Fibroblast of skin of scalp (primary cell): ENCODE measurements at places on chromosomes 6 and 20.

DNA sequence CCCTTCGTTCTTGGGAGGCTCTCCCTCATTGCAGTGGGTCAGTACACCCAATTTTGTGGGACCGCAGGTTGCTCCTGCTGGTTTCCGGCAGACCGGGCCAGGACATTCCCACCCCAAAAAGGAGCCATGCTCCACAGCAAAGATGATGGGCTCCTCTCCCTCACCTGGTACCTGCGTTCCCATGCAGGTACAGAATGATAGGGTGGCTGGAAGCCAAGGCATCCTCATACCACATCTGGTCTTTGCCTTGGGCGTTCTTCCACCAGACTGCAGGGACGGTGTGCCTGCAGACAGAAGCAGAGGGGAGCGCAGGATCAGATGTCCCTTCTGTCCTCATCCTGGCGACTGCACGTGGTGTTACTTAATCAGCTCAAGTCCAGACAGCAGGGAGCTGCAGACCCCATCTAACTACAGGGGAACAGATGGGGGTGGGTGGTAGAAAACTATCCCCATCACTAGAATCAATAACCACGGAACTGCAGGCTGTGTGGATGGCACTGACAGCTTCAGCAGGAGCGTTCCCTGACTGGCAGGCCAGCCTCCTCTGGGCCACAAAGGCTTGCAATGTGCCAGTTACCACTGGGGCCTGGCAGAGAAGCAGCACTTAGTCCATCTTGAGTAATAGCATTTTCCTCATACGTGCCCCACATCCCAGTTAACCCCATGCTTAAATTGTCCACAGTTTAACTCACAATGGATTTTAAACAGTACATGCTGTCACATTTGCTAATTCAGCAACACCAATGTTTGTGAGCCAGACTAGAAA is 70.4 kb downstream of the ABHD12 start:
- no peak for DNase-seq

DNA sequence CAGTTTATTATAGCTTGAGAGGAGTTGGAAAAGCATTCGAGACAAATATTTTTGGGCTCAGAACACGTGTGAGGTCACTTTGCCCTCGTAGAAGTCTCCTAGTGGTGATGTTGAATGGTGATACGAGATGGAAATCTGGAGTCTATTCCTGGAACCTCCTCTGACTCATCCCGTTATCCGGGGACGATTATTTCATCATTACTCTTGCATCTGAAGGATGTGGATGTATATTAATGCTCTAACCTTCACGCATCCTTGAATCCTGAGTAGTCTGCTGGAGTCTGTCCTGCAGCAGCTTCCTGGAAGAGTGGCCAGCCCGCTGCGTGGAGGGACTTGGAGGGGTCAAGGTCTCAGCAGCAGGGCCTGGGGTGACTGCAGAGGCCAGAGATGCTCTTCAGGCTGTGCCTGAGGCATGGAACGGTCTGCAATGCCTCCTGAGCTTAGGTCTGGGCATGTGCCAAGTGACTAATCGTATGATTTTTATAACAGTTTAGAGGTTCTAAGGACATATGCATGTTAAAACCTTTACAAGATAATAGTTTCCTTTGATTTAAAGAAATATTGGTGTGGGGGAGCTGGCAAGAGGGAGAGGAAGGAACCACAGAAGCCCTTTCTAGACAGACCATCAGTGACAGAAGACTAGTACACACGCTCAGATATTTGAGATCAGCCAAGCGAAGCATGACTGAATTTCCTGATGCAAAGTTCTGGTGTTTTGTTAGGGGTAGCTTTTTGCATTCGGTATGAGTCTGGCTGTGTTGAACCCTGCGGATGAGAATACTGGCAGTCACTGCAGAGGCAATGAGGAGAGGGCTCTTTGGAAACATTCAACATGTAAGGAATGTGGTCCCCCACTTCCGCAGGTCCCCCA is 400.2 kb downstream of the QKI start:
- DNase-seq = peak; percentile 73

DNA sequence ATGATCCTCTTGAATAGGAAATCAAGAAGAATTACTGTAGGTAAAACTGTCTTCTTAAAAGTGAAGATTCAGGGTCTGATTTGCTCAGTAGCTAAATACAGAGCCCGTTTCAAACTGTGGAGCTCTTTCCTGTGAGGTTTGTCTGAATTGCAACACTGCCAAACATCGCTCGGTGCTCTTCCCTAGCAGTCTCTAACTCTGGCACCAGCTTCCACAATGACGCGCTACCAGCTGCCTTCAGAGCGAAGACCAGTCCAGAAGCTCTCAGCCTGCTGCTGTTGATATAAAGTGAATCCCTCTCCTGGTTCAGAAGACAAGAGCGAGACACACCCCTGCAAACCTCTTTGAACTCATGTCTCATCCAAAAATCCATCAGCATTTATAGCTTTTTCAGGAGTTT is 447.0 kb downstream of the LMBRD1 start:
- no peak for DNase-seq

DNA sequence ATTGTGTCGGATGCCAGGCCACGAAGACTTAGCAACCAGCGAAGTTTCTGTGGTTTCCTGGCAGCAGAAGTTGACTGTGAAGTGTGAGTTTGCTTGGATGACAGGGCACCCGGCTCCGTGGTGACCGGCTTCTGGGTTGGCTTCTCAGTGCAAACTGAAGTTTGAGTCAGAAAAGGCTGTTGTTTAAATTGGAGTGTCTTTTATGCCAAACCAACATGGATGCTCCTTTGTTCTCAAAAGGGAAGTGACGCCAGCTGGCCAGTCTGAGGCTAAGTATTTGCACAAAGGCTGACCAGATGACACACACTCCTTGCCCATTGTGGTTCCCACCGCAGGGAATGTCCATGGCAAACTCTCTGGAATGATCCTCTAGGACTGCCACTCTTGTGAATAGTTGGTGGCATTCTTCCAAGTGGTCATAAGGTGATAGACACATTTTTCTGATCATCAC is 164.8 kb upstream of the QKI start:
- peak; percentile 12 for DNase-seq

GRCh38 chr20:56423886-56424285 is 11.8 kb downstream of the CASS4 start:
- DNase-seq = no peak

- DNase-seq = no peak
These were observed 9.3 kb downstream of the SLC22A1 start for GRCh38 chr6:160130729-160131484.

DNA sequence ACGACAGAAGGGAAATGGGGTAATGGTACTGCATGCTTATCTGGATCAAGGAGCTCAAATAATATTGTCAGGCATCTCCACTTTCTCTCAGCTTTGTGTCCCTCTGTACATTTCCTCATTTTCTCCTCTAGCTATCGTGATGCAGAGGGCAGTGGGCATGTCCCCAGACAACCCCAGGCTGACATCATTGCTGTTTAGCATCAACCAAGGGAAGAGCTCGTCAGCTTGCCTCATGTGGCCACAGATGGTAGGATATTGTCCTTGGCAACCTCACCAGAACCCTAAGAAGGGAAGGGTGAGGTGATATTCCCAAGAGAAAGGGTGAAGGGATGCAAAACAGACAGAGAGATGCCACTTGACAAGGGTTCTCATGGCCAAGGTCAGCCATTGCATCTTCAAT is 58.3 kb downstream of the MAFB start:
- no peak for DNase-seq

DNA sequence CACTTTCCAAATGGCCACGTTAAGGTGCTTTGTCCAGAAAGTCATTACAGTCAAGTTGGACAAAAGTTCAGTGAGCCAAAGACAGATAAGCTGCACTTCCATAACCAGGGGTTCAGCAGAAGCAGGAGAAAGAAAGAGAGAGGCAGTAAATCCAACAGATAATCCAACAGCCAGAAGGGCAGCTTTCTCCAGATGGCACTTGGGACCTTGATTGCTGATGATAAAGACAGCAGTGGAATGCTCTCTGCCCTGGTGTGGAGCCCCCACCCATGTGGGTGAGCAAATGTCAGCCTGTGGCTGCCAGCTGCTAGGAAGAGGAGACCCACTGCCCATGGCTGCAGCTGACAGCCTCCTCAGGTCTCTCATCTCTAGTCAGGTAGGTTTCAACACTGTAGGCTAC is 18.7 kb upstream of the NRSN1 start:
- DNase-seq = no peak

DNA sequence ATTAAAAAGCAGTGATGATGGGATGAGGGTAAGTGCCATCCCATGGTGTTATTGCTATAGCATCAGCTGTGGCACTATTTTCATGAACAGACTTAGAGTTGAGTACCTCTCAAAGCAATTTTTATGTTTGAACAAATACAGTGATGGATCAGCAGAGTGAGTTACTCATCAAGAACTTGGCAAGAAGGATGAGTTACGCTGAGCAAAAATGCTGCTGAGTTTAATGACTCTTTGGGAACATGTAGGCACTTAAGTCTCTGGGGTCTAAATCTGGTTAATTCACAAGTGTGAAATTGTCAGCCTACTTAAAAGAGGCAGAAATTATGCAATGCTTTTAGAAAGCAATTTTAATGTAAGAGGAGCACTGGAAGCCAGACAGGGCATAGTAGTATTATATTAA is 78.5 kb upstream of the AHI1 start:
- DNase-seq = peak; percentile 86

DNA sequence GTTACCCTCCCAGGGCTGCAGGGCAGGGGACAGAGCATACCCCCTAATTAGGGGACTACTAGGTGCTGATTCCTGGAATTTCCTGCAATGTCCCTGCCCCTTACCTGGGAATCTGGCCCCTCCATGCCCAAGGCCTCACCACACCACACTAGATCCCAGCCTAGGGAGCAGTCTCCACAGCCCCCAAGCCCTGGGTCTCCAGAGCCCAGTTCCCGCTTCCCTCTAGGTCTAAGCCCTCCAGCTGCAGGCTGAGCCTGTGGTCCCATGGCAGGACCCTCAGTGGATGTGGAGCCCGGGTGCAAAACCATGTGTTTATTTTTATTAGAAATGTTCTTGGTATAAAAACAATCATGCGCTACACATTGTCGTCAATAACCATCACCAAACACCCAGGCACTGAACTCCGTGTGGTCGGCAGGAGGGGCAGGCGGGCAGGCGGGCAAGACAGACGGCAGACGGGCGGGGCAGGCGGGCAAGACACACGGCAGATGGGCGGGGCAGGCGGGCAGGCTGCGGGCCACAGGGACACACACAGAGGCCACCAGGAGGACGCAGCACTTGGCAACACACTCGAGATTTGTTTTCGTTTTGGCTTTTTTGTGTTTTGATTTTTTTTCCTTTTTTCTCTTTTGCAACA is 124.2 kb downstream of the GRM4 start:
- no peak for DNase-seq

DNA sequence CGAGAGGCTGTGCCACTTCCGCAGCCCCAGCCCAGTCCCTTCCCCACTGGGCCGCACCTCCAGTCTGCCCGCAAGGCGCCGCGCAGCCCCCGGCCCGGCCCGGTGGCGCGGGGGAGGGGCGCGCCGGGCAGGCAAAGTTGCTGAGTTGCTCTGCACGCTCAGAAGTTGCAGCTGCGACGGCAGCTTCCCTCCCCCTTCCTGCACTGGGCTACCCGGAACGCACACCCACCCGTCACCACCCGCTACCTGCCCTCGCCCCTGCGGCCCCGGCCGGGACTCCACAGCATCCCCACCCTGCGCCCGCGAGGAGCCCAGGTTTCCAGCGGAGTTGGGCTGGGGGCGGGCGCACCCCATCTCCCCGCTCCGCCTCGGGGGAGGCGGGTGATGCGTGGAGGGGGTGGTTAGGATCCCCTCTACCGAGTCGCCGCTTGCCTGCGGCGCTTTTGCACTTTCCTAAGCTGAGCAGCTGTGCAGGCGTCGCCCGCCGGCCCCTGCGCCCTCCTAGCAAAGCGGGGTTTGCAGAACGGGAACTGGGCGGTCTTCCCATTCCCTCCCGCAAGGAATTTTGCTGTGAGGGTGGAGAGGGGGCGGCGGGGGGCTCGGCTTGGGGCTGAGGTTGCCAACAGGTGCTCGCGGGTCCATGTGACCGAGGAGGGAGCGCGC is 55.9 kb upstream of the RREB1 start:
- peak; percentile 36 for DNase-seq

DNA sequence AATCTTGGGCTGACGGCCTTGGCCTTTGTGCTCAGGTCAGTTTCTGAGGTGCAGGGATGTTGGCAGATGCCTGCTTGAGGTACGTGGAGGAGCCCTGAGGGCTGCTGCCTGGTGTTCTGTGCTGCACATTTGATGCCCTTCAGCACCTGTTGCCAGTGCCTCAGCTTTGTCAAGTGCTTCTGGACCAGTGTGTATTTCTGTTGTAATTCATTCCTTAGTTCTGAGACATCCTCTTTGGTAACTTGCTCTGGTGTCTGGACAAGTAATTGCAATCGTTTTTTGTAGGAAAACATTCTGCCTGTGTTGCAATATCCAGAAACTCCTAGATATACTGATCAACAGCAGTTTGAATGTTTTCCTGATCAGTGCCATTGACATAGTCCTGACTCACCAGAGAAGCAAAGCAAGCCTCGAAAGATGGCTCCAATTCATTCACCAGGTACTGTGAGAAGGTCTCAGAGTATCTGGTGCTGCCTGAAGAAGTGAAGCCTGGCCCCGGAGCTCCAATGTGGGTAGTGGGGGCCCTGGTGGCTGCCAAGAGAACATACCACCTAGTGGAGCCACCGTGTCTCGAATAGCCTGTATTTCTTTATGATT is 26.7 kb downstream of the ZNF337 start:
- peak; percentile 9 for DNase-seq

GRCh38 chr20:3283222-3283820 is 44.3 kb upstream of the SLC4A11 start:
- DNase-seq = no peak

DNA sequence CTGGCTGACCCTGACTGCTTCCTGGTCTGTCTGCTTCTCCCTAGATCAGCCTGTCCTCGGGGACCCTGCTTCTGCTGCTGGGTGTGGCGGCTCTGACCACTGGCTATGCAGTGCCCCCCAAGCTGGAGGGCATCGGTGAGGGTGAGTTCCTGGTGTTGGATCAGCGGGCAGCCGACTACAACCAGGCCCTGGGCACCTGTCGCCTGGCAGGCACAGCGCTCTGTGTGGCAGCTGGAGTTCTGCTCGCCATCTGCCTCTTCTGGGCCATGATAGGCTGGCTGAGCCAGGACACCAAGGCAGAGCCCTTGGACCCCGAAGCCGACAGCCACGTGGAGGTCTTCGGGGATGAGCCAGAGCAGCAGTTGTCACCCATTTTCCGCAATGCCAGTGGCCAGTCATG is 6.3 kb downstream of the NRSN2 start:
- DNase-seq = no peak

DNA sequence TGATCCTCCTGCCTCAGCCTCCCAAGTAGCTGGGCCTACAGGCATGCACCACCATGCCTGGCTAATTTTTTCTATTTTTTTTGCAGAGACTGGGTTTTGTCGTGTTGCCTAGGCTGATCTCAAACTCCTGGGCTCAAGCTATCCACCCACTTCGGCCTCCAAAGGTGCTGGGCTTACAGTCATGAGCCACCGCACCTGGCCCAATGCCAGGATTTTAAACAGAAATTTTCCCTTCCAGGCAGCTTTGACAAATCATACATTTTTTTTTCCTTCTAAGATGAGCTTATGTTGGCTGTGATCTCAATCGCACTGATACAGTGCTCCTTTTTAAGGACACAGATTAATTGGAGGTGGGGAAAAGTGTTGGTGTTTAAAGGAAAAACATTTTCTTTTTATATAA is 73.2 kb upstream of the CD2AP start:
- no peak for DNase-seq
